ENCODE measurements at places on chromosomes 7 and 10.

DNA sequence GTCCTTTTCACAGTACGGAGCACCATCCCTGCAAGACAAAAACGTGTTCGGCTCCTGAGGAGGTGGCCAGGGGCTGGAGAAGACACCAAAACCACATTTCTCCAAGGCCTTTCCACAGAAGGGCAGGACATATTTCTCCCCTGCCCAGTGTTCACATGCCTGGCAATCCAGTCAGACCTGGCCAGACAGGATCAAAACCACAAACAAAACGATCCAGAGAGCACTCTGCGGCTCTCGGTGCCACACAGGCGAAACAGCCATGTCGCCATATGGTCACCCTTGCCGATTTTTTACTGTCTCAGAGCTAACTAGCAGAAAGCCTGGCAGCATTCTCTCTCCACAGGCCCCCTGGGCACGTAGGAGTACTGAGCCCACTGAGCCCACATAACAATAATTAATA, 113.0 kb downstream of the ABLIM1 start:
- no peak for DNase-seq

DNA sequence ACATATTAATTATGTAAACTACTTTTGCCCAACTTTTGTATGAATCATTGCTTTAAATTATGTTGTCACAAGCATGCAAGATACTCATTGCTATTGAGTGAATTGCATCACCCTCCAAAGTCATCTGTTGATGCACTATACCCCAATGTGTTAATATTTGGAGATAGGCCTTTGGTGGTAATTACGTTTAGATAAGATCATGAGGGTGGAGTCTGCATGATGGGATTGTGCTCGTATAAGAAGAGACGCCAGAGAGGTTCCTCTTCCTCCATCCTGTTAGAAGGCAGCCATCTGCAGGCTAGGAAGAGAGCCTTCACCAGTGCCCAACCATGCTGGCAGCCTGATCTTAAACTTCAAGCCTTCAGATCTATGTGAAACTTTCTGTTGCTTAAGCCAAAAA, 95.3 kb upstream of the MAGI2 start:
- DNase-seq: no peak

DNA sequence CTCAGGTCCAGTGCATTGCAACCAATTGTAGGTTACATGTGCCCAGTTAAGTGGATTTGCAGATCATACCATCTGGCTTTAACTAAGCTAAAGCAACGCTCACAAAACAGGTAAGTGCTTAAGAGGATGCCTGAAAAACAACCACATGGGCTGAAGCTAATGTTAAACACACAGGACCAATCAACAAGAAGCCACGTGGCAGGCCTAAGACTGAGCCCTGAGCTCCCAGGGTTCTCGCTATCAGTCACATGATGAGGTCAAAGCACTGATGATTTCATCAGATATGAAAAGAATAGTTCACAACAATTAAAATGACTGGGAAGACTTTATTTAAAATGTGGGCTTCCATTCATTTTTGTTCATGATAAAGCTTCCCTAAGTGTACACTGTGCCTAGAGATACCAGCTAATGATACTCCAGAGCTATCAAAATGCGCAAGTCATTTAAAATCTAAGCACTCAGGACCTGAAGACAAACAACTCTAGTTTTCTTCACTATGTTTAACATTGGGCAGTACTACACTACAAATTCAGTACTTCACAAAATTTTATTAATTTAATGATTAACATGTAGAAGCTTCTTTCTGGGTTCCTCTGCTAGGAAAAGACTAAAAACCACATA, 90.6 kb downstream of the PIP4K2A start:
- DNase-seq: no peak

DNA sequence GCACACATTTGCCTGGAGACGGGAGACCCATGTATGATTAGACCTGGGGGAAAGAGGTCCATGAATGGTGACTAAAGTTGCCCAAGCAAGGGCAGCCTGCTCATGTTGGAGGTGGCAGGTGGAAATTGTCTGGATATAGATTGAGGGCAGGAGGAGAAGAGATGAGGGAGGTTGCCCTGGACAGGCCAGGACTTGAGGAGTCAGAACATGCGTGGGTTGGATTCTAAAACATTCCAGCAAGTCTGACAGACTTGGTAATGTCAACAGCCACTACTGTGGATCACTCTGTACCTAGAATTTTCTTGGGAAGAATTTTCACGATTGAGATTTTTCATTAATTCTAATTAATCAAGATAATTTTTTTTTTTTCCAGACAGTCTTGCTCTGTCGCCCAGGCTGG, 19.1 kb upstream of the SVOPL start:
- DNase-seq: no peak

DNA sequence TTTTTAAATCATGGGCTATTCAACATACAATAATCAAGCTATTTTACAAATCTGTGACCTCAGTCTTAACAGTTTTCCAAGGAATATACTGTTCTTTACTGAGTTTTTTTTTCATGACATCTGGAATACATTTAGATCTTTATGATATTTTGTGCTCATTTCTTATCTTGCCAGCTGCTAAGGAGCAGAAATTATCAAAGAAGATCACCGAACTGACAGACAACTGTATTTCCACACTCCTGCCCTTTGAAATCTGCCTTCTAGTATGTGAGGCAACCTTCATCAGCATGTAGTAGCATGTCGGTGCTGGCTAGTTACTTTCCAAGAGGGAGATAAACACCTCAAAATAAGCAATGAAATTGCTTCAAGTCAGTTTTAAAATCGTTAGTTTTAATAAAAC, 66.4 kb downstream of the NHLRC2 start:
- DNase-seq: no peak

- no peak for DNase-seq
Observed at GRCh38 chr7:24755541-24756407, 1.5 kb downstream of the GSDME start.

- DNase-seq: no peak
Observed at GRCh38 chr7:24299192-24299591, 15.2 kb downstream of the NPY start.

- no peak for DNase-seq
Observed at GRCh38 chr10:83222832-83223742, 916.2 kb upstream of the GHITM start.

DNA sequence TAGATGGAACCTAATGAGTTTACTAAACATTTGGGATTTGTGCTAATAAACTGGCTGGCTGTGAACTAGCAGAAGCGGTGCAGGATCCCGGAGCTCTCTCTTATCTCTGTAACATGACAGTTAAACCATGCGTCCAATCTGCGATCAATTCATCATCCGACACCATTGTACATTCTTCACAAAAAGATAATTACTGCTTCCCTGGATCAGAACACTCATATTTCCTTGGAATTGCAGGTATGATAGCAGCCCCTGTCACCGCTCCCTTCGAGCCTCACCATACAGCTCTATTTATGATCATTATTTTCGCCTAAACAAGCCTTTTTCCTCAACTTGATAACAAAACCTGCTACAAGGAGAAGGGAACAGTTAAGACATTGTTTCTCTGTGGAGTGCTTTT, 18.5 kb downstream of the EBF3 start:
- DNase-seq: no peak

- DNase-seq: no peak
Observed at GRCh38 chr7:19209166-19209696, 64.0 kb upstream of the FERD3L start.

DNA sequence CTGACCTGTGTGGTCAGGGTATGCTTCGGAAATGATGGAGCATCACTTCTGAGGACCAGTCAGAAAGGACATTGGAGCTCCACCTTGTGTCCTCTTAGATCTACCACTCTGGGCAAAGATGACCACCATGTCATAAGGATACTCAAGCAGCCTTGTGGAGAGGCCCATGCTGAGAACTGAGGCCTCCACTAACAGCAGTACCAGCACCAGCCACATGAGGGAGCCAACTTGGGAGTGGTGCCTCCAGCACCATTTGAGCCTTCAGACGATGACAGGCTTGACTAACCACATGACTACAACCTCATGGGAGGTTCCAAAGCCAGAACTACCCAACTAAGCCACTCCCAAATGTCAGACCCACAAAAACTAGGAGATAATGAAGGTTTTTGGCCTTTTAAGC, 116.0 kb downstream of the NPTX2 start:
- DNase-seq: peak; percentile 52

GRCh38 chr10:59678884-59679301, 30.8 kb downstream of the SLC16A9 start:
- DNase-seq: no peak

- DNase-seq: no peak
Observed at GRCh38 chr7:106128836-106129235, 16.7 kb upstream of the SYPL1 start.

- DNase-seq: no peak
Observed at GRCh38 chr7:122217125-122217524, 73.1 kb upstream of the AASS start.

GRCh38 chr10:103238506-103239252, 7.0 kb upstream of the RPEL1 start:
- DNase-seq: no peak

- DNase-seq: no peak
Observed at GRCh38 chr7:21412410-21412851, 15.5 kb upstream of the SP4 start.

- no peak for DNase-seq
Observed at GRCh38 chr7:27897001-27897400, 157.0 kb downstream of the TAX1BP1 start.

DNA sequence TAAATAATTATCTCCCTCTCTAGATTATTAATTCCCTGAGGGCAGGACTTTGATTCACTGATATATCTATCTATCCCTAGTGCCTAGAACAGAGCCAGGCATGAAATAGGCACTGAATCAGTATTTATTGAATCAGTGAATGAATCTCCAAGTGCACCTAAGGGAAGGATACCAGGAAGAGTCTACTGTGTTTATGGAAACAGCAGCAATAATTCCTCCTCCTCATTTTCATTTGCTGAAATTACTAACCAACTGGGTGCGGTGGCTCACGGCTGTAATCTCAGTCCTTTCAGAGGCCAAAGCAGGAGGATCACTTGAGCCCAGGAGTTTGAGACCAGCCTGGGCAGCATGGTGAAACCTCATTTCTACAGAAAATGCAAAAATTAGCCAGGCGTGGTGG, 161.2 kb downstream of the TCF7L2 start:
- no peak for DNase-seq

- DNase-seq: no peak
Observed at GRCh38 chr10:18190840-18191239, 50.6 kb downstream of the CACNB2 start.
